Naive B cell (primary cell): ENCODE measurements at places on chromosomes 6 and 20. TPM values are rescaled to one million over a fixed set of nuclear protein-coding genes. Genes with fewer than 3 reads are reported as not detected.
A peak's percentile ranks its signal among the peaks of the same experiment; 100 is the strongest.

FKBP1C gene
- polyA plus RNA-seq = not detected

TXLNB gene
- polyA plus RNA-seq = 0.35 TPM

CFAP206 gene
- not detected for polyA plus RNA-seq

GRCh38 chr6:169291646-169292337 lies 38.1 kb upstream of the THBS2 start:
- DNase-seq = no peak

GRCh38 chr6:151553416-151554165 lies 59.8 kb downstream of the CCDC170 start:
- no peak for DNase-seq

DNA sequence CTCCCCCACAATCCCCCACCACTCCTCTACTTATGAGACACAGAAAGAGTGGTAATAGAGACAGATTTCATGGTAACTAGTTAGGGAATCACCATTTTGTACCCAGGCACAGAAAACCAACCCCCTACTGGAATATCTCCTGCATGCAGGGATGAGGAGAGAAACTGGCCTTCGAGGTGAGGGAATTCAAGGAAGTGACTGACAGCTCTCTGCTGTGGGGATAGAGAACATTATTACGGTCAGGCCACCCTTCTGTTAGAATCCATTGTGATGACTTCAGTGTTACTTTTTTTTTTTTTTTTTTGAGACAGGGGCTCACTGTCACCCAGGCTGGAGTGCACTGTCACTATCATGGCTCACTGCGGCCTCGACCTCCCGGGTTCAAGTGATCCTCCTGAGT lies 9.6 kb upstream of the ZHX3 start:
- no peak for DNase-seq

GRCh38 chr6:14716499-14717146 lies 529.2 kb upstream of the JARID2 start:
- no peak for DNase-seq

- no peak for DNase-seq
These were observed 15.7 kb upstream of the EZR start for GRCh38 chr6:158834675-158835385.

DNA sequence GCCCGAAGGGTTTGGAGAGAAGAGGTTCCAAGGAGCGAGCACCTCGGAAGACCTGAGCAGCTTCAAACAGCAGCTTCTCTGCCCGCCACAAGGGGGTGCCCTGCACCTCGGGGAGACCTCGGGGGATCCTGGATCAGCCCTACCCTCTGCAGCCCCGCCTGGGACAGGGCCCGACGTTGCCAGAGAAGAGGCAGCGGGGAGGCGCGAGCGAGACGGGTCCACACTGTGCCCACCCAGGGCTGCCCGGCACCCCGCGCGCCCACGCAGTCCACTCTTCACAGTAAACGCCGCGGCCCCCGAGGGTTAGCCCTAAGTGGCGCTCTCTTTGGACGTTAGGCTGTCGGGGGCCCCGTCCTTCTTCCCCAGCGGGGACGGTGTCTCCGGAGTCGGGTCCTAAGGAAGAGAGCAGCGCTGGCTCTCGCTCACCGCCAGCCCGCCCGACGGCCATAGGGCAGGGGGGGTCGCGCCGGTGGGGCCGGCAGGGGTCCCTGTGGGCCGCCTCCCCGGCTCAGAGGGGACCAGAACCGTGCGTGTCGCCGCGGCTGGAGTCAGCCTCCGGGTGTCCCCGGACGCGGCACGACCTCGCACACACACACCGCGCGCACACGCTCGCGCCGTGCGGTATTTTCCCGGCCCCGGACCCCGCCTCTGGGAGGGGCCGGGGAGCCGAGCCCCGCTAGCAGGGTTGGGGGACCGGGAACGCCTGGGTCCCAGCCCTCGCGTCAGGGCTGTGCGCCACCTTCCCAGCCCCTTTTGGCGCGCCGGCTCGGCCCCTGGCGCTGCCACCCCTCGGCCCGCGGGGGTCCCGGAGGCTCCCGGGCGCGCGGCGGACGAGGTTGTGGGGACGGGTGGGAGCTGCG lies 929 bp downstream of the CDH22 start:
- peak; percentile 62 for DNase-seq

DNA sequence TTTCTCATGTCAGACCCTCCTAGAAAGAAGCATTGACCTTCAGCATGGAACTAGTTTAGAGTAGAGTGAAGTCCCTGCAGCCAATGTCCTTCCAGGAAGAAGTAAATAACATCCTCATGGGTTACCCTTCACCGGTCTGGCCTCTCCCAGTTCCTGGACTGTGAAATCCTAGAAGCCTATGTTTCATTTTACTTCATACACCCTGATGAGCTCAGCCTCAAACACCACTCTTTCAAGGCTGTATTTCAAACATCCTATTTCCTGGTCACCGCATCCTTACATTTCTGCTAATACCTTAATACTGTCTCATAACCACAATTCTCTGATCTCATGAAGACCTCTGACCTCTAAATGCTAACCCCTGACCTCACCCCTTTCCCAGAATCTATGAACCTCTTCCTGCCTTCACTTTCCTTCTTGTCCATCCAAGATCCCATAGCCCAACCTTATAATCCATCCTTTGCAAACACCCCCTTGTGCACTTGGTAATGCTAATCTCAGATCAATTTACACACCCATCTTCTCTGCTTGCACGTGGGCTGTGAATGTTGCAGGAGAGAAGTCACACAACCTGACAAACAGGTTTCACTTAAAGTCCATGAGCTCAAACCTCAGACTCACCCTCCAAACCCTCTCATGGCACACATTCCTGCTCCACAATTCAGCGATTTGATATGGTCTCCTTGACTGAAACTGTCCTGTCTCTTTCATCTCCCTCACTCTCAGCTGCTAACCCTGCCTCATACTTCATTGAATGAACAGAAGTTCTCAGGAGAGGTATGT lies 30.2 kb downstream of the SLC2A10 start:
- no peak for DNase-seq

DNA sequence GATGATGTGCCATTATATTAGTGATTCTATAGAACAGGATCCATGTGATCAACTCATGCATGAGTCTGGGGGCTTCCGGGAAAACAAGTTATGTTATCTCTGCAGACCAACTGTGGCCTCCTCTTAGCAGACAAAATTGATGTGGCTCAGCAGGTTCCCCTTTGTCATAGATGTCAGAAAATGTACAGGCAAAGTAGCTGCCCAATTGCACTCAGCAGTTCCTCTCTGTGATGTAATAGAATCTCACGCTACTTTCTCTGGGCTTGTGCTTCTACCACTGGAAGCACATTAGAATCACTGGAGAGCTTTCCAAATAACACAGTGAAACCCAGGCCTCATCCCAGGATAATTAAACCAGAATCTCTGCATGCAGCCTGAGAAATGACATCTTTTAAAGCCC lies 253.1 kb downstream of the SLC24A3 start:
- DNase-seq = no peak

- no peak for DNase-seq
These were observed 10.7 kb downstream of the MAPK14 start for GRCh38 chr6:36038120-36038876.

GRCh38 chr6:80872199-80872950 lies 765.9 kb downstream of the BCKDHB start:
- no peak for DNase-seq

DNA sequence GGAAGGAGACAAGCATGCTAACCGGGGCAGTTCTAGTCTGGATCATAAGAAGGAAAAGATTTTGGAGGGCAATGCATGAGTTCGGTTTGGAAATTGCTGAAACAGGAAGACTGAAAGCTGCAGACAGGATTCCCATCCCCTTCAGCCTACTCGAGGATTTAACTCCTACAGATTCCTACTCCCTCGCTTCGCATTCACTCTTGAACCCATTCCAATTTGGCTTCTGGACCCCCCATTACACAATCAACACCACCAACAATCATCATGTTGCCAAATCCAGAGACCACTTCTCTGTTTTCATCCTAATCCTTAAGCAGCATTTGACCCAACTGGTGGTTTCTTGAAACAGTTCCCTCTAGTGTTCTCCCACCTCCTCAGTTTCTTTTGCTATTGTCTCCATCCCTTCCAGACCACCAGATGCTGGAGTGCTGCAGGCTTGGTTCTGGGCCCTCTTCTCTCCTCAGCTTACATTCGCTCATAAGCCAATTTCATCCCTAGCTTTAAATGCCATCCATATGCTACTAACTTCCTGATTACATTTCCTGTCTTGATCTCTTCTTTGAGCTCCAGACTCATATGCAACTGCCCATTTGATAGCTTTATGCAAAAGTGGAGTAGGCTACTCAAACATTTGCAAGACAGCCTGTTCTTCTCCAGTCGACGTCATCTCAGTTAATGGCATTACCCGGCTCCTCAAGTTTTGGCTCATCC lies 66.5 kb downstream of the DTNBP1 start:
- DNase-seq = no peak

- DNase-seq = no peak
These were observed 1.4 kb upstream of the SSR1 start for GRCh38 chr6:7314414-7314813.

DNA sequence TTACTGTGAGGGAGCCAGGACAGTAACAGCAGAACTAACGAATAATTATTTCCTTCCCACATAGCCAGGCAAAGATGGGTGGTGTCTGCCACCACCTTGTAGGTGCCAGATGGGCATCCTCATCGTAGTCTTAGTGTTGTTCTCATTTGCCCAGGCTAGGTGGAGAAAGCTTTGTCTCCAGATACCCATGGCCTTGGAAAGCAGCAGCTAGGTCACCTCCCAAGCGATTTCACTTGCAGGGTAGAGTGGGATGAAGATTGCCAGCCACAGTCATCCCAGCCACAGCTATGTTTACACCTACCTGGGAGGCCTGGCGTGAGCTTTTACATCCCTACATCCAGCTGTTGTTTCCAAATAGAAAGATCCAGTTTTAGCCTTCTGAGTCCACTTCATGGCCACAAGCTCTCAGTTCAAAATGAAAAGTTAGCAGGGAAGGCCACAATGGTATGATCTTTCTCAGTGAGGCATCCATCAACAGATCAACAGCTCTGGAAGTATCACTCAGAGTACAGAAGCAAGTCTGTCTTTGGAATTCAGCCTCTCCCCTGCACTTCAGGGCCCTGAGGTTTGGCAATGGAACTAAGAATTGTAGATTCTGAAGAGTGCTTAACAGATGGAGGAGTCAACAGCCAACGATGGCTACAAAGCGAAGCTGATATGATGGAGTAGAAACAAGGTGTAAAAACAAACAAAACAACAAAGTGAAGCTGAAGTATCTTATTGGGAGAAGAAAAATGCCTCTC lies 11.0 kb upstream of the SNRPC start:
- DNase-seq = no peak

- no peak for DNase-seq
These were observed 49.1 kb upstream of the TMEM30A start for GRCh38 chr6:75333676-75334200.

DNA sequence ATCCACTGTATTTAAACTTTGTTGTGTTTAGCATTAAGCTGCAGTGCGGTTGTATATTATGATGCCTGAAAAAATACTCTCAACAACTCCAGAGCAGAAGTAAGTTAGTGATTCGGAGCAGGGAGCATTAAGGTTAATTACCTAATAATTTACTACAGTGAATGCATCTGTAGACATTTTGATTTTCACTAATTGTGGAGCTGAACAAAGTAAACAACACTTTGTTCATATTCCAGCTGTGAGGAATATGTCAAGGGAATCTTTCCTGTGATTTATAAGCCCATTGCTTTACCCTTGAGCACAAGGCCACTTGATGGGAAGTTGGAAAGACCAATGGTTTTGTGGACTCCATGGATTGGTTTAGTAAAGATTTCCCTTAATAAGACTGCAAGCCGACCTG lies 77.1 kb downstream of the CBLN4 start:
- no peak for DNase-seq

- DNase-seq = no peak
These were observed 15.0 kb downstream of the GABBR1 start for GRCh38 chr6:29617782-29618554.

DNA sequence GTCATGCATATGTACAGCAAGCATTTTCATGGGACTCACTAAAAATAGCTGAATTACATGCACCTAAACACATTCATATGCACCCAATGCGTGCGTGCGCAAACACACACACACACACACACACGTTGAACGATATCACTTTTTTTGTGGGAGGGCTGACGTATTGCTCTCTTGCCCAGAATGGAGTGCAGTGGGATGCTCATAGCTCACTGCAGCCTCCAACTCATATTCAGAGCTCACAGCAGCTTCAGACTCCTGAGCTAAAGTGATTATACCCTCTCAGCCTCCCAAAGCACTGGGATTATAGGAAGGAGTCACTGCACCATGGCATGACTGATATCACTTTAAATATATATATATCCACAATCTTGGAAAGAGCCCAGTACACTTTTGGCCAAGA lies 620.4 kb upstream of the MANEA start:
- DNase-seq = no peak

- DNase-seq = no peak
These were observed 79.9 kb upstream of the CCDC167 start for GRCh38 chr6:37579444-37580067.

DNA sequence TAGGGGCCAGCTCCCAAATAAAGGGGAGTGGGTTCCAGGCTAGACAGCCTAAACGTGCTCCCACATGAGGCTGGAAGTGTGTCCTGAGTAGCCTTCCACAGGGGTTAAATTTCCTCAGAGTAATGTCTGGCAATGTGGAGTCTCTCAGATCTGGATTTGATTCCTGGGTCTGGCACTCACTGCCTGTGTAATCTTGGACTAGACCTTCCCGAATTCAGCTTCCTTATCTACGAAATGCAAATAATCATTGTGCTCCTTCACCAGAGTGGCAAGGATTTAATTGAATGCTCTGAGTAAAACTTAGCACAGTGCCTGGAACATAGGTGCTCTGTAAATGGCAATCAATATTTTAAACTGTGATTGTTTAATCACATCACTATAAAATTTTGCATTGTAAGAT lies 114.4 kb downstream of the SLX4IP start:
- DNase-seq = no peak

DNA sequence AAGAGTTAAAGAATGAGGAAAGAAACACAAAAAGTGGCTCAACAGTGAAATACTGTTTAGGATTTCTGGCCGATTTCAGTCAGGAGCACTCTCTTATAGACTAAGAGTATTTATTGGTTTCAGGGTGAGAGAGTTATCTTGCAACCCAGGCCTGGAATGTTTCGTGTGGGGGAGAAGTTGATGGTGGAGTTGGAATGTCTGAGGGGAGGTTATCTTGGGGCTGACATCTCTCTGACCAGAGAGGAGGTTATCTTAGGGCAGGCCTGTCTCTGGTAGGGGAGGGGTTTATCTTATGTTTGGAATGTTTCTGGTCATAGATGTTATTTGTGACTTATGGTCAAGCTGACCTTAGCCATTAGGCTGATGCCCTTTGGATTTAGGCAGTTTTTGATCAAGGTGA lies 80.3 kb downstream of the HTR1B start:
- DNase-seq = no peak

ANKEF1 gene
- 4.8 TPM for polyA plus RNA-seq
